Mesenchymal stem cell (in vitro differentiated cells and primary cell): ENCODE measurements at places on chromosomes 12 and 14.

DNA sequence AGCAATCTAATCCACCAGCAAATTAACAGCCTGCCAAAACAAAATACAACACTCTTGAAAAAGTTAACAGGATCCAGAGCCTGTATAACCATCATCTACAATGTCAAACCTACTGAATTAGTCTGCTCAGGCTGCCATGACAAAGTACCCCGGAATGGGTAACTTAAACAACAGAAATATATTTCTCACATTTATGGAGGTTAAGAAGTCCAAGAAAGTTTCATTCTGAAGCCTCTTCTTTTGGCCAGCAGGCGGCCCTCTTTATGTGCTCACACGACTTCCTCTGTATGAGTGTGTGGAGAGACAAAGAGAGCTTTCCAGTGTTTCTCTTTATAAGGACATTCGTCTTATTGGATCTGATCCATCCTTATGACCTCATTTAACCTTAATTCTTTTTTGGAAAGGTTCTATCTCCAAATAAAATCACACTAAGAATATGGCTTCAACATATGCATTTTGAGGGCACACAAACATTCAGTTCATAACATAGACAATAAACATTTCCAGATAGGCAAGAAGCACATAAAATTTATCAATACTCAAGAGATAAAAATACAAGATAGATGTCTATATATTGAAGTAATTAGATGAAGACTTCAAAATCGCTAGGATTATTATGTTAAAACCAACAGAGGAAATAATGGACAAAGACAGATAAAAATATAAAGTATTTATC lies 5.9 kb upstream of the RERG start:
- DNase-seq = peak; percentile 64

GRCh38 chr12:87382436-87382835 lies 646.8 kb downstream of the C12orf50 start:
- DNase-seq = no peak

GRCh38 chr12:28189784-28190320 lies 404 bp upstream of the CCDC91 start:
- no peak for DNase-seq

DNA sequence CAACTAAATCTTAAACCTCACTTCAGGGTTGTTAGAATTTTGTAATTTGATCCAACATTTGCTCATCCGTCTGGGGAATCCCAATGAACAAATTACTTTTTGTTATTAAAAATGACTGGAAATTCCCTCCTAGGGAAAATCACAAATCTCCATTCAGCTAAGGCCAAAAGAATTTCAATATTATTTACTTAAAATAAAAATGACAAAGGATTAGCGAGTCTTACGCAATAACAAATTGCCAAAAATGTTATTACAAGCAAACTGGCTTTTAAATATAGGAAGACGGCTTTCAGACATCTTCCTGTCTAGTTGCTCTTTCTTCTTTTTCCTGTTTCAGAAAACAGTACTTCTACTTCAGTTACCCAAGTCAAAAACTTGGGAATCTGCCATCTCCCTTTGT lies 92.4 kb upstream of the TSPAN8 start:
- no peak for DNase-seq

- DNase-seq = no peak
These were observed 1915.0 kb upstream of the FLRT2 start for GRCh38 chr14:83614956-83615355.
